ENCODE measurements at places on chromosomes 4 and X.

DNA sequence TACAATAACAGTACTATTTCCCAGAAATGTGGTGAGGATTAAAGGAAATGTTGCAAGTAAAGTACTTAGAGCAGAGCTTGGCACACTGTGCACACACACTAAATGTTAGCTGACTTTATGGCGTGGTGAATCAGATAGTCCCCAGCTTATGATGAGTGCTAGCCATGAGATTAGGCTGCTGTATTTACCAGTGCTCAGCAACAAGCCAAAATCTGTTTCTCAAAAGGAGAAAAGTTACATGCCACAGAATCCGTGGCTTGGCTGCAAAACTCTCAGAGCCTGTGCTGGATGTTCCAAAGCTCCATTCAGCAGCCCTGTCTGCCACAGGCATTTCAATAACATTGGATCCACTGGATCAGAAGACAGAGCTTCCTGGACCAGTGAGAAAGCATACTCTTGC, 12.8 kb upstream of the STBD1 start:
- no peak for DNase-seq

DNA sequence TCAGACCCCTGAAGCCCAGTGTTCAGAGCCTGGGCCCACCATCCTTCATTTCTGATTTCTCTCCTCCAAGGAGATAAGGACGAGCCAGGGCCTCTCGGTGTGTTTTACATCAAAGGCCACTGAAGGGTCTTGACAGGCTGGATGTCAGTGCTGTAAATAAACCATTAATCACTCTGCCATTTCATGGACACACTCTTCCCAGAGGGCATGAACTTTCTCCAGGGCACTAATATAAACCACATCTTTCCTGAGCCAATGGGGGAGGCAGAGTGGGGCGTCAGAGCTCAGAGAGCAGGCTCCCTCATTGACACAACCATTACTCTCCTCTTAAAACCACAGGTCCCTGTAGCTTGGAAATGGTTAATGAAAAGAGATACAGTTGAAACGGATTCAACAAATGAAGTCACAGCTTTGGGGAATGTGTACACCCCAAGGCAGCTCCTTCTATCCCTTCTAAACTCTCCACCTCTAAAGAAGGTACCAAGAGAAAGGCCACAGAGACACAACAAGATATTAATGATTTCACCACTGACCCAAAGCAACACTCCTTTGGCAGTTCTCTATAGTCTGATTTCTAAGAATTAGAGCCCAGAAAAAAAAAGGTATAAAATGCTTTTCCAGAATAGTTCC, 200.6 kb downstream of the CHIC2 start:
- DNase-seq = no peak

DNA sequence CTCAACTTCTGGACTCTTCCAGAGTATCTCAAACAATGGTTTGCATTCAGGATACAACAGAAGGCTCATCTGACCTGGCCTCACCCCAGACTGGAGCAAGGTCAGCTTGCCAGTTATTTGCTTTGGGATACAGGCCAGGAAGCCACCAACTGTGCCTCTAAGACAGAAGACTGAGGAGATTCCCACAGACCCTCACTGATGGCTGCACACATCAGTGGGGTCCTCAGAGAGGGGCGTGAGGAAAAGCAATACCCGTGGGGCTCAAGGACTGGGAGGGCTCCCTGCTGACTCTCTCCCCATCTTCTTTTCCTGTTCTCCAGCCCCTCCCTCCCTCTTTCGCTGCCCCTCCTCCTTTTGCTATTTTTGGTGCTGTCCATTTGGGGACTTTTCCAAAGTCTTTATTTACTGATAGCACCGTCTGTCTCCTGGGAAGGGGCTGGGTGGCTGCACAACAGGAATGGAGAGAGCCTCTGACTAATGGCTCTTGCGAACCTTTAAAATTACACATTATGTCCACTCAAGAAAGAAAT, 23.2 kb downstream of the RELL1 start:
- no peak for DNase-seq

DNA sequence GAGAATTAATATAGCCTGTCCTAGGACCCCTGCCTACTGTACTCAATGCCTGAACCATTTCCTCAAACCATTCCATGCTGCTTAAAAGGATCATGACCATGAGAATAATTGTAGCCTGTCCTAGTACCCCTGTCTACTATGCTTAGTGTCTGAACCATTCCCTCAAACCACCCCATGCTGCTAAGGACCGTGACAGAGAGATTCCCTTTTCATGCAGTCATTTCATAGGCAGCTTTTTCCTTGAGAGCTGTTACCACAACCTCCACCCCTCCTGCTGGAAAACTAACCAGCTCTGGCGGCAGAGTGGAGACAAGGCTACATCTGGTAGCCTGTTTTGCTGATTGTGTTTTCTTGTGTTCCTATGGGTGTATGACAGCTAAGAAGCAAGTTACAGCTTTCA, 174.9 kb upstream of the SMARCAD1 start:
- DNase-seq = no peak

DNA sequence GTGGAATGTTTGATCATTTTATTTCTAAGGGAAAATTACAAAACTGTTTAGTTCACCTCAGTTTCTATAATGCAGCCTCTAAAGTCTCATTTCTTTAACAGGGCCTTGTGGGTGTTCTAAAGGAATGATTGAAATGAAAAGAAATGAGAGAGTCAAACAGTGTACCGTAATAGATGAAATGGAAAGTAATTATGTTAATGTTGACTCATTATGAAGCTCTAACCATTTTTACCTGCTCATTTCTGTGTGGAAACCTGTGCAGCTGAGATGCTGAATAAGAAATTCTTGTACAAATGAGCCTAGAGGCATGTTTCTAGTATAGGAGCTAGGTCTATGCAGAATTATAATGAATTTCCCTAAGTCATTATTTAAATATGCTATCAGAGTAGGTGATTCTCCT, 45.2 kb upstream of the RPA4 start:
- DNase-seq = no peak

DNA sequence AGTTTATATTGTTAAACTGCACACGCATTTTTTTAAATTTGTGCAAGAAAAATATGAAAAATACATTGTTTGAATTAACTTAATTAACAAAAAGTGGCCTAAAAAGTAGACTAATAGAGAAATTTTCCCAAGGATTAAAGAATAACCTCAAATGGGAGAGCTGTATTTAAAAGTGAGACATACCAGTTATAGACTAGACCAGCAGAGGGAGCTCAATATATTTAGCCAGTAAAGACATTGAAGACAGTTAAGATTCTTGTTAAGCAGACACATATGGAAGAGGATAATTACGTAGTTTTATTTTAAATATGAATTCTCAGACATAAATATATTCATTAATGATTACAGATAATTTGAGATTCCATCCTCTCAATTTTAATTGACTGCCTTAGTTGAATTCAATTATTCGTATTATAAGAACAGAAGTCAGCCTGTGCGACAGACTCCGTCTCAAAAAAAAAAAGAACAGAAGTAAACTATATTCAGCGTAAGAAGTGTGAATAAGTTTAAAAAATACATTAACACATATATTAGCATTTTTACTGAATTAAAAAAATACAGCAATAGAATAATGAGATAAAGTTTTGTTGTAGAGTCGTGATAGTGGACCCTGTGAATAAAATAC, 64.8 kb downstream of the GLRA3 start:
- no peak for DNase-seq

Data from activated CD4-positive, CD25-positive, alpha-beta regulatory T cell (primary cell).